Muscle of back (tissue), 13 donors: ENCODE measurements at places on chromosomes 5 and 9.
A peak's percentile ranks its signal among the peaks of the same experiment; 100 is the strongest.

DNA sequence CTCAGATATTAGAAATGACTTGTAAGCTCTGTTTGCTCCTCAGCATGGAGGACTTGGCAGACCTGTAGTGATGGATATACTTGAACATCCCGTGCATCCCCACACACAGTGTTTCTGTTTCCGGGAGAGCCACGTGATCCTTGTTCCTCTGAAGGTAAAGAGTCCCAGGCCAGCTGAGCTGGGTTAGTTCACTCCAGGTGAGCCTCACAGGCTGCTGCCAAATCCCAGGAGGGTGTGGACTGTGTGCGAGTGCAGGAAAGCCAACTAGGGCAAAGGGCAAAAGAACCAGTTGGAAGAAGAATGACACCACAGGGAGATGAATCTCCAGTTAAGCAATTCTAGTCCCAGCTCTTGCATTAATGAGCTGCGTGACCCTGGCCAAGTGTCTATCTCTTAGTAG lies 10.4 kb upstream of the TOMM5 start:
- no peak for DNase-seq

DNA sequence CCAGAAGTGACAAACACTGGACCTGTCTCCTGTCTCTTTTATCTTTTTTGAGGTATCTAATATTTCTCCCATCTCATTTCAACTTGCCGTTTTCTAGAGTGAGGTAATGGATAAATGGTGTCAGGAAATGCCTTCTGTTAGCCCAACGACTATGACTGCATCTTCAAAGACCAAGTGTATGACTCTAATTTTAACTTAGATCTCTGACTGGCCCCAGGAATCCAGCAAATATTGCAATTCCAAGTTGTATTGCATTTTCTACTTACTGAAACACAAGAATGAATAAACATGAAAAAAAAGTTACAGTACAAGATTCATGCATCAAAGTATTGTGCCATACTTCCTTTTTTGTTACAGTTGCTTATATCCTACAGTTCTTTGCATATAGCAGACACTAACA lies 26.3 kb downstream of the SLC28A3 start:
- DNase-seq, result no peak

GRCh38 chr9:93045521-93045920 lies 13.0 kb upstream of the SUSD3 start:
- DNase-seq, result no peak

GRCh38 chr5:31232273-31232888 lies 38.9 kb downstream of the CDH6 start:
- DNase-seq, result peak; percentile 52

DNA sequence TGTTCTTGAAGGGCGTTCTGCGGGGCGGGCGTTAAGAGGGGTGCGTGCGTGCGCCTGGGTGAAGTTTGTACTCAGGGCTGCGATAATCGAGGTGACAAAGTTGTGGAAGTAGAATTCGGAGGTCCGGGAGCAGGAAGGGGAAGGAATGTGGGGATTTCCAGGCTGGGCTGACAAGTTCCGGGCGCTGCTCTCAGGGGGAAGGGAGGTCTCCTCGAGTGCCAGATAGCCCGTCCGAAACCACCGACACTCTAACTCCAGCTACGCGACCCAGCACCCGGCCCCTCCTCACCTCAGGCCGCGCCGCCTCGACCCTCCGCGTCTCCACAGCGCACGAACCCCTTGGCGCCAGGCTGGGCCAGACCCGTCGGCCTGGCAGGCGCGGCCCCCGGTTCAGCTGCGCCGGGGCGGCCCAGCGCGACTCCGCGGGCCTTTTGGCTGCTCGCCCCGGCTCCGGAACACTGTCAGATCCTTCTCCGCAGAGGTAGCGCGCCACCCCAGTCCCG lies at the start of gene IL6ST:
Gene IL6ST (minus strand): TSS at position 469 of the 503 bp plus-strand sequence. CDS start 18,685 bp downstream, outside the sequence.
- peak; percentile 67 for DNase-seq

- DNase-seq, result no peak
These were observed 6.2 kb downstream of the ZNF883 start for GRCh38 chr9:113005777-113006176.

GRCh38 chr9:80114241-80114640 lies 542.5 kb downstream of the TLE4 start:
- DNase-seq, result no peak

- peak; percentile 76 for DNase-seq
These were observed 49.9 kb downstream of the SHB start for GRCh38 chr9:38018958-38019602.

DNA sequence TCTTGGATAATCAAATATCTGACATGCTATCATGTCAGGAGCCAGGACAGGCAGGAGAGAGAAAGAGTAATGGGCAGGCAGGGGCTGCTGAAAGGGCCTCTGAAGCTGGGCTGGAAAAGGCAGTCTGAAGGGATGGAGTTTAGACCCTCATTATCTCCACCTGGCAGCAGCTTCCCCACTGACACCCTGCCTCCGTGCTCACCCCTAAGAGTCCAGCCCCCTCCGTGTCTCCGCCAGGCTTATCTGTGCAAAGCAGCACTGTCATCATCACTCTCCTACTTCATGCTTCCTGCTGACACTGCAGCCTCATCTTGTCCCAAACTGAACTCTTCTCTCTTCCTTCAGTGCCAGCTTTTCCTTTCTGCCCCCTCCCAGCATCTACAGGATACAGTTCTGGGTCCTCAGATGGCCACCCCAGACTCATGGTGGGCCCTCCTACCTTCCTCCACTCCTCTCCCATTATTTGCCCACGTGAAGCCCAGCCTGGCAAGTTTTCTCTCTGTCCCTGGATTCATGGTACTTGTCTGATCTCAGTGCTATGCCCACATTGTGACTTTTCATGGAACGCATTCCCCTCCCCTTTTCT lies 70.9 kb upstream of the KLF9 start:
- no peak for DNase-seq

DNA sequence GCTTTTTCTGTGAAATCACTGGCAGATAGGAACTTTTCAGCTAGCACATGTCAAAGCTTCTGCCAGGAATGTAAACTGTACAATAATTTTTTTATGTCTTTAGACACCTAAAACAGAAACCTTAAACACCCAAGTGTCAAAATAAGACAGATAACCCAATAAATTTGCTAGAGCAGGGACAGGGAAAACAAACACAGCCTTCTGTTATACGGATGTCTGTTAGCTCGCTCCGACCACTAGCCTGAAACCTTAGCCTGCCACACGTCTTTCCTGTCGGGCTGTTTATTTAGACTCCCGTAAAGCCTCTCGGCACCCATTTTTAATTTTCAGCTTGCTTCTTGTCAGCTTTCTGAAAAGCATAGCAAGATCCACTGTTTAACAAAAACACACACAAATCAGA lies 355.4 kb upstream of the SLC24A2 start:
- no peak for DNase-seq

- no peak for DNase-seq
These were observed 208.9 kb downstream of the TRIM32 start for GRCh38 chr9:116895961-116896360.
